NCI-H748 treated with DMSO at 0.1 percent for 48 hours (cell line): ENCODE measurements at places on chromosomes 1 and 21.

- DNase-seq = no peak
Observed at GRCh38 chr1:184945029-184945428, 29.3 kb downstream of the NIBAN1 start.

GRCh38 chr1:21084111-21084810 is 92.4 kb downstream of the EIF4G3 start:
- no peak for DNase-seq

GRCh38 chr1:151981178-151981525 is 12.5 kb downstream of the S100A10 start:
- DNase-seq = no peak

- no peak for DNase-seq
Observed at GRCh38 chr1:33997127-33998036, 133.5 kb downstream of the HMGB4 start.

DNA sequence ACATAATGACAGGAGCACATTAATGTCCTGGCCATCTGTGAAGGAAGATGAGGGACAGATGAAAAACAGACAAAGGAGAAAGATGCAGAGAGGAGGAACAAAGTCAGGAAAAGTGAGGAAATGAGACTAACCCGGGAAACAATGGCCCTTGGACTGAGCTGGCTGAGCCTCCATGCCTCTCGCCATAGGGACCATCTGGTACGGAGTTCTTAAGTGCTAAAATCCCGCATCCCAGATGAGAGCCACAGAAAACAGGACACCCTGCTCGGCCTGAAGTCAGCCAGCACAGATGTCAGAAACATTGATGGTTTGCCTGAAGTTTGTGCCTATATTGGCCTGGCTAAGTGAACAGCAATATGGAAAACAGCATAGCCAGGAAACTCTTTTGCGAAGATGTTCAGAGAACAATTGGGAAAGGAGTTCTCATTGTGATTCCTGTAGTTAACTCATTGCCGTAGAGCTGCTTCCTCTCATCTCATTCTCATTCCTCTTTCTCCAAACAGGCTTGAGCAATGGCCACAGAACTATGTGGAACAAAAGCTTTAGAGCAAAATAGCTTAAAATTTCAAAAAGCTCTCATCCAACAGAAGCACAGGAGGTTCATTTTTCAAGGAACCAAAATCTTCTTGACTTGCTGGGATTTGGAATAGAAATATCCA is 96.6 kb downstream of the ASTN1 start:
- no peak for DNase-seq

- DNase-seq = no peak
Observed at GRCh38 chr1:169300854-169301253, 66.7 kb downstream of the NME7 start.

- DNase-seq = no peak
Observed at GRCh38 chr1:59045636-59046035, 251.3 kb upstream of the FGGY start.

DNA sequence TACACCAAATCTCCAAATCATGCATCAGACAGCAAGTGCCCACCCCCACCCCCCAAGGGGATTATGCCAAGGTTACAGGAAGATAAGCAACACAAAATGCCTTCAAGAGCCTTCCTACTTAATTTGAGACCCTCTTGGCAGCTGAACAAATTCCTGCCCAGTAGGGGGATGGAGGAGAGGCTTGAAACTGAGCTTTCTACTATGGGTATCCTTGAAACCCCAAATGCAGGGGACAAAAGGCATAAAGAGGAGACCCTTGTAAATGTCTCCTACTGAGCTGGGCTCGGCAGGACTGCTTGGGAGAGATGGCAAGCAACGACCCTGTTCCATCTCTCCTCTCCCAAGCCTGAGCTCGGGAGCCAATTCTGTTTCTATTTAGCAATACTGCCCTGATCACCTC is 3.5 kb downstream of the SLC41A1 start:
- DNase-seq = no peak

GRCh38 chr1:28973596-28974421 is 59.4 kb downstream of the EPB41 start:
- no peak for DNase-seq
